Esophagus squamous epithelium (tissue), 5 donors: ENCODE measurements at places on chromosomes 4 and X. TPM values are rescaled to one million over a fixed set of nuclear protein-coding genes. Genes with fewer than 3 reads are reported as not detected.

- no peak overlapping the region for H3K4me3 ChIP-seq
- H3K36me3 ChIP-seq: no peaks in the 10 kb centered on the region
- no peaks in the 10 kb centered on the region for H3K27me3 ChIP-seq
- H3K27ac ChIP-seq: no peak overlapping the region
- H3K4me1 ChIP-seq: no peaks in the 10 kb centered on the region
- DNase-seq: no peak
These were observed 973.3 kb downstream of the PCDH18 start for GRCh38 chr4:136558940-136559494.

GRCh38 chrX:10047631-10048030 lies 80.5 kb downstream of the CLDN34 start:
- H3K27me3 ChIP-seq: no peaks in the 10 kb centered on the region
- peaks cover 24% of the 10 kb centered on the region for H3K4me1 ChIP-seq
- no peak overlapping the region for H3K27ac ChIP-seq
- no peak for DNase-seq
- no peaks in the 10 kb centered on the region for H3K36me3 ChIP-seq

CD40LG gene
- total RNA-seq: 0.38 TPM

DNA sequence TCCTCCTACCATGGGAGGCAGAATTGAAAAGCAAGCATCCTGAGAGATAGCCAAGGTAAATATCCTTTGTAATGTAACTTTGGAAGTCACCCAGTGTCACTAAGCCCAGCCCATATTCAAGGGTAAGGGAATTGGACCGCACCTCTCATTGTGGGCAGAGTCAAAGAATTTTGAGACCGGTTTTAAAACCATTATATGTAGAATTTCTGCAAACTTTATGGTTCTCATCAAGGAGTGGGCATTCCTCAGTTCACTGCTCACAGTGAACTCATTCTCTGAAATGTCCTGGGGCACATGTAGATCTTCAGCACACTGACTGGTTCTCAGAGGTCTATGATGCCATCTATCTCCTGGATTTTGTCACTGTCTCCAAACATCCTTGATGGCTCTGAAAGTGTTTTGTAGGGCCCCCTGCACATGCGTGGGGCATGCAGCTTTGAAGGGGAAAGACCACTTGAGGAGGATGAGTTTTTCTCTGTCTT lies 35.3 kb upstream of the CHRNA9 start:
- H3K36me3 ChIP-seq: no peaks in the 10 kb centered on the region
- no peak overlapping the region for H3K4me3 ChIP-seq
- no peak overlapping the region for H3K27ac ChIP-seq
- H3K4me1 ChIP-seq: no peaks in the 10 kb centered on the region
- no peak for DNase-seq

GRCh38 chr4:65383589-65384305 lies 286.5 kb downstream of the EPHA5 start:
- no peak overlapping the region for H3K4me3 ChIP-seq
- H3K27ac ChIP-seq: no peak overlapping the region
- no peaks in the 10 kb centered on the region for H3K4me1 ChIP-seq
- H3K36me3 ChIP-seq: no peaks in the 10 kb centered on the region
- DNase-seq: no peak
- no peaks in the 10 kb centered on the region for H3K27me3 ChIP-seq

GSX2 gene
- not detected for total RNA-seq

DNA sequence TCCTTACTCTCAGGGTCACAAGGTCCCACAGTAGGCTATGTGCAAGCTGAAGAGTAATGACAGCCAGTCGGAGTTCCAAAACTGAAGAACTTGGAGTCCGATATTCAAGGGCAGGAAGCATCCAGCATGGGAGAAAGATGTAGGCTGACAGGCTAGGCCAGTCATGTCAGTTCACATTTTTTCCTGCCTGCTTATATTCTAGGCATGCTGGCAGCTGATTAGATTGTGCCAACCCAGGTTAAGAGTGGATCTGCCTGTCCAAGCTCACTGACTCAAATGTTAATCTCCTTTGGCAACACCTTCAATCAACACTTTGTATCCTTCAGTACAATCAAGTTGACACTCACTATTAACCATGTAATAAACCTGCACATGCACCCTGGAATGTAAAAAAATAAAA lies 960.9 kb upstream of the HS3ST1 start:
- H3K27me3 ChIP-seq: no peaks in the 10 kb centered on the region
- no peak overlapping the region for H3K27ac ChIP-seq
- H3K4me1 ChIP-seq: no peaks in the 10 kb centered on the region
- H3K4me3 ChIP-seq: no peak overlapping the region
- no peak for DNase-seq

CASP3 gene
- total RNA-seq: 25.0 TPM

GAGE12G gene
- not detected for total RNA-seq

GRCh38 chr4:129355031-129355430 lies 259.1 kb downstream of the C4orf33 start:
- no peak overlapping the region for H3K27ac ChIP-seq
- H3K27me3 ChIP-seq: no peaks in the 10 kb centered on the region
- no peaks in the 10 kb centered on the region for H3K36me3 ChIP-seq
- peaks cover 9% of the 10 kb centered on the region for H3K4me1 ChIP-seq
- DNase-seq: no peak

F9 gene
- not detected for total RNA-seq

- no peaks in the 10 kb centered on the region for H3K27me3 ChIP-seq
- no peak for DNase-seq
These were observed 358.4 kb upstream of the MAGEB16 start for GRCh38 chrX:35439692-35440091.

ASB5 gene
- total RNA-seq: 0.13 TPM
